Kidney epithelial cell (primary cell): ENCODE measurements at places on chromosomes 1 and 21.
A peak's percentile ranks its signal among the peaks of the same experiment; 100 is the strongest.

- DNase-seq: peak; percentile 59
These were observed 233.9 kb upstream of the CAMK1G start for GRCh38 chr1:209349363-209350308.

- no peak for DNase-seq
These were observed 69.3 kb upstream of the QSOX1 start for GRCh38 chr1:180085331-180085730.

GRCh38 chr1:212950243-212951125, at the start of gene VASH2:
TSS of gene VASH2 (plus strand) at chr1:212950541. CDS start at chr1:212951543, 1,002 bp downstream.
- peak; percentile 38 for DNase-seq

DNA sequence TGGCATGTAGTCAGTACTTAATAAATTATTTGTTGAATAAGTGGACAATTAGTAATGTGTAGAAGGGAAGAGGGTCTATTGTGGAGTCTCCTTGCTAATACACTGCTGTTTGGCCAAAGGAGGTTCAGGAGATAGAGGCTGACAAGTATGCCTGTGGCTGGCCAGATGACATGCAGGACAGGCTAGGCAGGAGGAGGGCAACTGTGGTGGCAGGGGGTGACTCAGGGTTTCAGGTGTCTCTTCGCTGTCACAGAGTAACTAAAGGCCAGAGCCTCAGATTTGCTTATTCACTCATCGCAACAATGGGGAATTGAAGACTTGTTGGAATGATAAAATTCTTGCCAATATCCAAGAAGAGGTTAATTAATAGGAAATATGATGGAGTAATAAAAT, 33.1 kb downstream of the THRAP3 start:
- DNase-seq: no peak

DNA sequence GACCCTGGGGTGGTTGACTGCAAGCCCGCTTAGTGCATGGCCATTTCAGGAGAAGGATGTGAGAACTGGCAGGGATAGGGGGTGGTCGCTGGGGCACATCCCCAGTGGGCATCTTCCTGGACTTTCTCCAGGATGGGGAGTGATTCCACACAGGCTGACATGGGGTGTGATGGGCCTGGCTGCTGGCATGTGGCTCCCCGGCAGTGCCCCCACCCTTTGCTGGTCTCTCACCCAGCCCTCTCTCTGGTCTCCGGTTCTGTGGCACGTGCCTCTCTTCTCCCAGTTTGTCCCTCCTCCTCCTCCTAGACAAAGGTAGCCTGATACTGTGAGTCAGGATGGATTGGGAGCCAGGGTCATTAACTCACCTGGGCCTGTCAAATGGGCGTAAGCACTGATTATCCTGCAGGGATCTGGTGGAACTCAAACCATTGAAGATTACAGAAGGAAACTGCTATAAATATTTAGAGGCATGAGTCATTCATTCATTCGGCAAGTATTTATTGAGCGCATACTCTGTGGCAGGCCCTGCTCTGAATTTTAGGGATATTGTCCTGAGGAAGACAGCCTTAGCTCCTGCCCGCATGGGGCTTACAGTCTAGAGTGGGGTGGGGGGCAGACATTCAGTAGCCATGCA, 23.6 kb upstream of the EPS8L3 start:
- no peak for DNase-seq

GRCh38 chr1:205449750-205450443, 5.9 kb downstream of the BLACAT1 start:
- peak; percentile 90 for DNase-seq

- DNase-seq: no peak
These were observed 289.8 kb upstream of the POU3F1 start for GRCh38 chr1:38336301-38336923.

GRCh38 chr1:194717334-194717733, 1530.9 kb upstream of the B3GALT2 start:
- DNase-seq: no peak

GRCh38 chr1:75625795-75626194, 14.9 kb upstream of the SLC44A5 start:
- no peak for DNase-seq

- no peak for DNase-seq
These were observed 3.3 kb downstream of the ZNF692 start for GRCh38 chr1:248855580-248855979.

GRCh38 chr1:40636777-40637176, 28.7 kb downstream of the RIMS3 start:
- no peak for DNase-seq
